ENCODE measurements at places on chromosomes 7 and 10. TPM values are rescaled to one million over a fixed set of nuclear protein-coding genes. Genes with fewer than 3 reads are reported as not detected.

The VAX1 gene
- total RNA-seq, result not detected

The TMEM176B gene
- total RNA-seq, result 68.2 TPM

The EBLN1 gene
- total RNA-seq, result not detected

GRCh38 chr10:3908183-3908582 lies 123.2 kb upstream of the KLF6 start:
- DNase-seq, result no peak

DNA sequence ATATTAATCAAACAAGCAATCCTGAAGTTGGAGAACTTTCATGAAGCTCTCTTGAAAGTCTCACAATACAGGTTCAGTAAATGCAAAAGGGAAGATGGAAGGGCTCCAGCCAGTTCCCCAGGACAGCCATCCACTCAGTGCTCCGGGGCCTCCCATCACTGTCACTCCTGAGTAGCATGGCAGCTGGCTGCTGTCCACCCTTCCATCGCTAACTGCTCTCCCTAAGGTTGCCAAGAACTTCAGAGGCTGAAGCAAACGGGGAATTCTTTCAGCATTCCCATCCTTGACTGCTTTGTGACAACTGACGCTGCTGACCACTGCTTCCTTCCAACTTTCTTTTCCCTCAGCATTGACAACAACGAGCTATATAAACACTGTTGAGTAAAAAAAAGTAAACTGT lies 69.1 kb downstream of the VPS41 start:
- no peak for DNase-seq
